ENCODE measurements at places on chromosomes 5 and 9.

GRCh38 chr5:138488481-138488945, 23.2 kb downstream of the EGR1 start:
- DNase-seq: no peak

GRCh38 chr5:81137833-81138232, 95.3 kb upstream of the CKMT2 start:
- no peak for DNase-seq

DNA sequence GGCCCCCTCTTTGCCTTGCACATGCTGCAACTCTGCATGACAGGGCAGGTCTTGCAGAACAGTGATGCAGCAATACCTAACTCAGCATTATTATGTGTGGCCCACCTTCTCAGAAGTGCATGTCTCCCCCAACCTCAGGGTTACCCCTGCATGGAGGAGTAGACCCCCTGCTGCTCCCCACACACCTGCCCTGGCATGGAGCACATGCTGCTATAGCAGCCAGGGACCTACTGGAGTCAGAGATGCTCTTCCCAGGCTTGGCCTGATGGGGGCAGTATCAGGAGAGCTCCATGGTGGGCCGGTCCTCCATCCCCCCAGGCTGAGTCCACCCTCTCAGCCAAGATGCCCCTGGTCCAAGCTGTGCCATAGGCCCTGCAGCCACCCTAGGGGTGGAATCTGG, 13.2 kb upstream of the BOD1 start:
- no peak for DNase-seq

- DNase-seq: no peak
These were observed 213.5 kb downstream of the FOXD4L6 start for GRCh38 chr9:40914772-40915659.

DNA sequence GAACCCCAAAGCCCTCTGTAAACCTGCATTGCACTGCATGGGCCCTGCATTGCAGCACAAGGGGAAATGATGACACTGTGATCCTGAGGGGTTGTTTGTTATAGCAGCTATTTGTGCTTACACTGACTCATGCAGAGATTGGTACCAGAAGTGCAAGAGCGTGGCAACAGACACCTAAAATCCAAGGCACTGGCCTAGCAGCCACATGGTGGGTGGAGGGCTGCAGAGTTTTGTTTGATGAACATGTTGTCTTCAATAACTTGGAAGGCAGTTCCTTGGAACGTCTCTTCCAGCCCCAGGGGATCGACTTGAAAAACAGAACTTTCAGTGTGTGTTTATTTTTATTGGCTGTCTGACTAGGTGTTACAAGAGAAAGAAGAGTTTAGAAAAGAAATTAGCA, 14.5 kb downstream of the FCN2 start:
- no peak for DNase-seq

DNA sequence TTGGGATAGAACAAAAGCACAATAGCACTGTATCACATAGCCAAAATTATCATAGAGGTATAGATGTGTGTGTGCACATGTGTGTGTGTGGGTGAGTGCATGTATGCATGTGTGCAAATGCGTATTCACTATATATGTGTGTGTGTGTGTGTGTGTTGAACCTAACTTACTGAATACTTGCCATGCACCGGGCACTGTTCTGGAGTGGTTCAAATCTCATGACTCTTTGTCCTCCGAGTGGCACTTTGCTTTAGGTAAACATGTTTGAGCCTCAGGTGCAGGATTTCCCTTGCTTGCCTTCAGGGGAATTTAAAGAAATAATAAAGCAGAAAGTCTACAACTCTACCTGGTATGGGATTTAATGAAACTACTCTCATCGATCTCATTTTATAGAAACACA, 183.5 kb upstream of the GDNF start:
- DNase-seq: no peak

DNA sequence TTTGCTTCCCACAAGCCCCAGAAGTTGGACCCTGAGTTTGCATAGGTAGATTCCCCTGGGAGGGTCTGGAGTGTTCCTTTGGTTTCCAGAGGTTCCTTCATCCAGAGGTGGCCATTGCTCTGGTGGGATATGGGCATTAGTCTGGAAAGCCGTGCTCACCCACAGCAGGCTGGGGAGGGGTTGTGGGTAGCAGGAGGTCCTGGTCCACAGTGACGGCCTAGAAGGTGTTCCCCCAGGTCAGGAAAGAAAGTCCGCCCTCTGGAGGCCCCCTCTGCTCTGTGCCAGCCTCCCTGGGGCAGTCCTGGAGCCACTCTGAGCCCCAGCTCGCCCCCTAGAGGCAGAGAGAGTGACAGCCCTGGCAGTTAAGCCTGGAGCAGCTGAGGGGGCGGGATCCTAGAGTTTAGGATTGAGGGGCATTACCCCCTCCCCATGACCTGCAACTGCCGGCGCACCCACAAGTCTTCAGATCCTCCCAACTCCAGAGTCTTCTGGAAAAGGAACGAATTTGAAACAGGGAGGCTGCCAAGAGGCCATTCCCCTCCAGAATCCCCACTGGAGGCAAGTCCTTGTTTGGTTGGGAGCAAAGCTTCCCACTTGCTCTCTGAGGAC, 36.8 kb downstream of the NDST1 start:
- peak; percentile 53 for DNase-seq

DNA sequence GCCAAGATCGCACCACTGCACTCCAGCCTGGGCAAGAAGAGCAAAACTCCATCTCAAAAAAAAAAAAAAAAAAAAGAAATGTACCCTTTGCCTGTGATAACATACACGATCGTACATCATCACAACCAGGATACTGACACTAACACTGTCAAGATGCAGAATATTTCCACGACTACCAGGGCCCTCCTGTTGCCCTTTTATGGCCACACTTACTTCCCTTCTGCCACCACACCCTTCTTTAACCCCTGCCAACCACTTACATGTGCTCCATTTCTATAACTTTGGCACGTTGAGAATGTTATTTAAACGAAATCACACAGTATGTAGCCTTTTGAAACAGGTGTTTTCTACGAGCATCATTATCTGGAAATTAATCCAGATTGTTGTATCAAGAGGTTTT, 69.0 kb upstream of the OTULINL start:
- no peak for DNase-seq

GRCh38 chr5:14925326-14925725, 53.7 kb upstream of the ANKH start:
- peak; percentile 44 for DNase-seq

DNA sequence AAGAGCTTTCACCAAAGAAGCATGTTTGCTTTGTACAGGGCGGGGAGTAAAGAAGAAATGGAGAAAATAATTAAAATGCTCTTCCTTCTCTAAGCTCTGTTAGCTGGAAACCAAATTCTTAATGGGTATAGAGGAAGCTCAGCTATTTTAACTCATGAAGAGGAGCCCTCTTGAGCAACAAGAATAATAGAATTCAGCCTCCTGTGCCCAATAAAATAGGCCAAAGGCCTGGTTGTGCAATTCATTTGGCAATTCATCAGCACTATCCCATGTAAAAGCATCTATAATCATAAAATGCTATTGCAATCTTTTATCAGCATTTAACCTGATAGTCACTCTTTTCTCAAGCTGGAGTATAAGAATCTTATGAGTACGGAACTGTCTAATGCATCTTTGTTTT, 133.6 kb upstream of the CDH6 start:
- no peak for DNase-seq

DNA sequence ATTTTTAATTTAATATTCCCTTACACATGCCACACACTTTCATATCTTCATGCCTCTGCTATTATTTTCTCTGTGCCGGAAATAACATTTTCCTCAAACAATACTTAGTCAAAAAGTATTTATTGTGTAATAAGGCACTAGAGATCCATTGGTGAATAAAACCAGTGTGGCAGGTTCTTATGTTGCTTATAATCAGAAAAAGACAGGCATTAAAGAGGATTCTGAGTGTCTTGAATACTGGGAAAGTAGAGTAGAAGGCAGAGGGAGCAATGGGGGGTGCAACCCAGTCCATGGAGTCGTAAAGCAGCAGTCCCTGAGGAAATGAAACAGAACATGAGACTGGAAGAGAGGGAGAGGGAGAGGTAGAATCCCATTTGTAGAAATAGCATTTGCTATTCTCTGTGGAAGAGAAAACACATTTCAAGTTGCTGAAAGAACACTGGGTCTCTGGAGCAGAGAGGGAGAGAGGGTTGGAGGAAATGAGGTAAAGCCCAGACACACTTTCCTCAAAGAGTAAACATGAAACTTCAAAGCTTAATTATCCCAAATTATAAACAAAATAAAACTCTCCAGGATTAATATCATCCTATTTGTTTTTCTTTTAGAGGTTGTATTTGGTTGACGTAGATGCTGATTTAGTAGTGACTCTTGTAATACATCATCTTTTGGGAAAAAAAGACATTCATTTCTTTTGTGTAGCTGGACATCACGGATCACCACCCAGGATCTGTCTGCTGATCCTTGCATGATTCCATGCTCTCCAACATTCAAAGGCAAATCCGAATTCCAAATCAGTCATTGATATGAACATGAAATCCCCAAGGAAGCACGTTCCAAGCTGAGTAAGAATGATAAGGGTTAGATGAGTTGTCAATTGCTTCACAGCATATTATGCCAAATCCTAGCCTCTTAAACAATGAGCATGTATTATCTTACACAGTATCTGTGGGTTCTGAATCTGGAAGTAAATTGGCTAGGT, 37.4 kb upstream of the GRAMD2B start:
- no peak for DNase-seq

- no peak for DNase-seq
These were observed 243.6 kb downstream of the FANCC start for GRCh38 chr9:95073918-95074317.

DNA sequence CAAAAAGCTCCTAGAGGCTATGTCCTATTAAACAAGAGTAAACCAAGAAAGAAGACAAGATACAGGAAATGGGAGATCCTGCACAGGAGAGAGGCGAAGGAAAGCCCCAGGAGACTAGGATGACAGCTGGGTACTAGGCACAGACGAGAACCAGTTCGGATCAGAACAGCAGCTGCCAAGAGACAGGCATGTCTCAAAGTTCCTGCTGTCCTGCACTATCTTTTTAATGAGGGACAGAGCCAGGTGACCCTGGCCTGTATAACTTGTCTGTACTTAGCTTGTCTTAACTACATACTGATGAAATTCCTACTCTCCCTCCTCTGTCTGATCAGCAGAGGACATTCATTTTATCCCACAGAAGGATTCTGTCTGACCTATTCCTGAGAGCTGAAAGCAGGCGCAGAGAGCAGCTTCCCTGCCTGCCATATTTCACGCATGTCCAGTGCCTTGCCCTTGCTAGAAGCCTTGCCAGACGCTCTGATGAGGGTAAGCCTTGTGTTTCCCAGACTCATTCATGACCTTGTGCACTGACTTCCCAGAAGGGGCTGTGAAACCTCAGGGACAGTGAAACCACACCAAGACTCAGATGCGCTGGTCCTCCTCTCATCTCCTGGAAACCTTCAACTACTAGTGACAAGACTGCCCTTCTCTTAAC, 24.7 kb downstream of the TSC1 start:
- DNase-seq: no peak

- DNase-seq: no peak
These were observed 136.6 kb downstream of the SEC61B start for GRCh38 chr9:99358668-99359067.

GRCh38 chr5:134224888-134225779, 739 bp downstream of the PPP2CA start:
- DNase-seq: peak; percentile 74

DNA sequence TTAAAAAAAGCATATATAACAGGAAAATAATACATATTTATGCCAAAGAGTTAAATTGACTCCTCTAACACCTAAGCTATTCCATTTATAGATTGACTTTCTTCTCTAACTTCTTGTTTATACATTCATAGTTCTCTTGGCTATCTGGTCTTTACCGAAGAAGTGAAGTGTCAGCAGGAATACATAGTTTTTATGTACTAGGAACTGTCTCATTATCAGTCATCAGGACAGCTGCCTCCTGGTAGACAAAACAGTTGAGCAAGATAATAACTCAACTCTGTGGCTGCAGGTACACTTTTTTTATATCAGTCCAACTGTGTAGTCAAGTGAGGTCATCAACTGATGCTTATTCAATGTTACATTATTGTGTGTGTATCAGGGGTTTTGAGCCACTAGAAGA, 1436.0 kb upstream of the NUDT12 start:
- DNase-seq: no peak

GRCh38 chr9:126722922-126723806, 81.7 kb upstream of the ZBTB43 start:
- DNase-seq: no peak
